ENCODE measurements at places on chromosomes 3 and 15.

DNA sequence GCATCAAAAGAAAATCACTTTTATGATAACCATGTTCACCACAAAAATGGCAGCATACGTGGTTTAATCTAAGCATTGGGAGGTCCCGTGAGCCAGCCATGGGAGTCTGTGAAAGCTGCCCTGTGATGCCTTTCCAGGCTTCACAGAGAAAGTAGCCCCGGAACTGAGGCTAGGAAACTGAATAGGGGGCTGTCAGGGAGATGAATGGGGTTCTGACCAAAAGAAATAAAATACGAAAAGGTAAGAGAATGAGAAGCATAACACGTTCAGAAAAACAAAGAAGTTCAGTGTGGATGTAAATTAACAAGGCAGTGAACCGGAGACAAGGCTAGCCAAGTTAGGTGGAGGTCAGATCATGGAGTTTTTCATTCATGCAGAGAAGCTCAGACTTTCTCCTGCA is 118.9 kb downstream of the ANXA2 start:
- DNase-seq: no peak

DNA sequence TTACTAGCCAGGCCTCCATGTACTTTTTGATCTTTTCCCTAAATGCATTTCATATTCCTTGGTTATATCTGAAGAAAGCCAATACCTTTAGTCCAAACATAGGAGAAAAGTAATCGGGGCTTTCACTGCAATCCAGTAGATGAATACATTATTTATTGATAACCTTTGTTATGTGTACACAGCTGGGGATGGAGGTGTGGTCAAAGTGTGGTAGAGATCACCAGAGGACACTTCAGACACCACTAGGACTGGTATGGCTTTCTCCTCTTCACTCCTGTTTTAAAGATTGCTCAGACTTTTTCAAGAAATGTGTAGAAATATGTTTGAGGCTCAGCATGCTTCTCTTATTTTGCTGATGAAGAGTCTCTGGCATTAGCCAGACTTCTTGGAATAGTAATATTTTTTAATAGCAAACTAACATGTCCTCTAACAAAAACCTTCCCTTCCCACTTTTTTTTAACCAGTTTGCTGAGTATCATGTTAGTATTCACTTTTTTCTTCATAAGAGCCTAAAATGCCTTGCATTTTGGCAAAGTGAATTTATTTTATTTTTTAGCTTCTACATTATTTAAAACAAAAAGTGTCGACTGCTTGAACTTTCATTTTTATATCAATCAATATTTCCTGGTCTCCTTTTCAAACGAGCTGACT is 65.6 kb upstream of the MBNL1 start:
- no peak for DNase-seq

- DNase-seq: no peak
Measured at GRCh38 chr3:37955918-37956707, 34.5 kb upstream of the VILL start.

DNA sequence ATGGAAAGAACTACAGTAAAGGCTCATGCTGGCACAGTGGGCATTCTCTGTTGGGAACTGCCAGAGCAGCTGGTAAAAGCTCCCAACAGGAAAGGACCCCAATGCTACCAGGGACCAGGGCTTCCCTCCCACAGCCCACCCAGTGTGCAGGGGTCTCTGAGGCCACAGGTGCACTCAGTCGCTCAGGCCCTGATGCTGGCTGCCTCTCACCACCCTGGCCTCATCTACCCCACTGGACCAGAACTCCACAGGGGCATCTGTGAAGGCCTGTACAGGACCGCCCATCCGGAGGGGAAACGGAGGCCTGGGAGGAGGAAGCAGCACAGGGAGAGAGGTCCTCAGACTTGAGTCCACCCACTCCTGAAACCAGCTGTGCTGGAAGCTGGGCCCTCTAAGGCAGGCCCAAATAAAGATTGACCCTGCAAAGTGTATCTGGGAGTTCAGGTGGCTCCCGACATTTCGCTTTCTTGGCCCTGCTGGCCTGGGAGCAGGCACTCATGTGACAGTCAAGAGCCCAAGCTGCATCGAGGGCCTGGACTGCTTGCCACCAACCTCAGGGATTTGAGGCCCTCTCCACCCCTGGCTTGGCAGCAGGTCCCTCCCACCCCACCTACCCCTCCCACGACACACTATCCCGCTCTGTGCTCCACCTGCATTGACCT is 12.7 kb downstream of the KLF15 start:
- DNase-seq: no peak
